ENCODE measurements at places on chromosomes 2 and 18. TPM values are rescaled to one million over a fixed set of nuclear protein-coding genes. Genes with fewer than 3 reads are reported as not detected.

Gene IWS1
- 145 TPM for total RNA-seq

DNA sequence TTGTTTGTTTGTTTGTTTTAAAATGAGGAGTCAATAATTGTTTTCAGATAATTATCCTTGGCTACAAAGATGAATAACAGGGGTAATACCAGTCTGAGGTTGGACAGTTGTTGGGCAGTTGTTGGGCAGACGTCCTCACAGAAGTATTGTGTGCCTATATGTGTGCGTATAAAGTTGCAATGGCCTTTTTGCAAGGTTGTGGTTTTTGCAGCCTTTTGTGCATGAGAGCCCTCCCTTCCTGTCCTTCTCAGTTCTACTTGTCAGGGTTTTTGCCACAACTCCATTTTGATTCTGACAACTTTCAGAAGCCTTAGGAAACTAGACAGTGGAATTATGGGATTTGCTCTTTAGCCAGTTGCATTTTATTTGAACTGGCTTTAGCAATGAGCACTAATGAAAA, 6.0 kb upstream of the STK39 start:
- no peaks in the 10 kb centered on the region for H3K36me3 ChIP-seq
- H3K4me3 ChIP-seq = no peak overlapping the region
- H3K27me3 ChIP-seq = no peaks in the 10 kb centered on the region
- DNase-seq = no peak

- no peak overlapping the region for H3K4me3 ChIP-seq
- no peak overlapping the region for H3K27ac ChIP-seq
- DNase-seq = peak; percentile 17
- H3K4me1 ChIP-seq = peaks cover 13% of the 10 kb centered on the region
Measured at GRCh38 chr18:48818329-48819254, 132.2 kb downstream of the SMAD7 start.

DNA sequence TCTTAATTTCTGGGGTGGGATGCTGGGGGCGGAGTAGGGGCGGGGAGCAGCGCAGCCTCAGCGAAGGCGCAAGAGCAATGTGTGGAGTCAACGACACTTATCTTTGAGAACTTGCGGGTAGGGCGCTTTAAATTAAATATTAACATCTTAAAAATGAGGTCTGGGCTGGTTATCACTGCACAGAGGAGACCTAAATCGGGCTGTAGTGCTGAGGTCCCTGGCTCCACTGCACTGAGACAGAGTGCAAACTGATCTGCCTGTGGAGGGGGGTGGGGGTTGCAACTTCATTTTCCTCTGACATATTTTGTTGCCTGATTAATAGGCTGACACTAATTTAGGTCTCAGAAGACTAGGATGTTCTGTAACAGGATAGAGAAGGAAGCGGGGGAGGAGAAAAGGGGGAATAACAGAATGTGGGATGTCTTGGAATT, 253.0 kb upstream of the FANCL start:
- no peak overlapping the region for H3K27ac ChIP-seq
- H3K4me1 ChIP-seq = no peaks in the 10 kb centered on the region
- no peak for DNase-seq
- no peak overlapping the region for H3K4me3 ChIP-seq
- no peaks in the 10 kb centered on the region for H3K36me3 ChIP-seq

- no peaks in the 10 kb centered on the region for H3K4me1 ChIP-seq
- H3K27ac ChIP-seq = no peak overlapping the region
- no peak for DNase-seq
- no peaks in the 10 kb centered on the region for H3K27me3 ChIP-seq
- H3K4me3 ChIP-seq = no peak overlapping the region
Measured at GRCh38 chr18:6566338-6566911, 151.7 kb upstream of the L3MBTL4 start.

Gene RAB17
- 102 TPM for total RNA-seq

DNA sequence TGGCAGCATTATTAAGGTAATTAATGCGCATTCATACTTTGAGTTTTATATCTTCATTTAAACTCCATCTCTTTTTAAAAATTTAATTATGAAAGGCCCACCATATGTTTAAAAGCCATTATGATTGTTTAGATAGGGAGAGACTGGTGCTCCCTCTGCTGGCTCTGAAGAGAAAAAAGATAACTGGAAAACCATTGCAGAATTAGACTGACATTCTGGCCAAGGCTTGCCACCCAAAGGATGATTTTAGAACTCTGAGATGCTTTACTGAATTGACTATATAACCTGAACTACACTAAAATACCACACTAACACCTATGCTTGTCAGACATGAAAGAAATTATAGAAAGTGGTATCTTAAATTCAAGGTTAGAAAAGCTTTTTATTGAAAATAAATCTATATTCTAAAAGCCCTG, 127.6 kb upstream of the SPOPL start:
- H3K36me3 ChIP-seq = no peaks in the 10 kb centered on the region
- peak; percentile 77 for DNase-seq
- H3K4me3 ChIP-seq = no peak overlapping the region
- H3K4me1 ChIP-seq = no peaks in the 10 kb centered on the region
- H3K27ac ChIP-seq = no peak overlapping the region

Gene AOX1
- 303 TPM for total RNA-seq

Gene XDH
- total RNA-seq = 2.4 TPM

- no peaks in the 10 kb centered on the region for H3K36me3 ChIP-seq
- DNase-seq = no peak
- H3K27me3 ChIP-seq = peaks cover 21% of the 10 kb centered on the region
- peaks cover 12% of the 10 kb centered on the region for H3K4me1 ChIP-seq
- H3K4me3 ChIP-seq = no peak overlapping the region
Measured at GRCh38 chr18:32775628-32776027, 2.8 kb upstream of the KLHL14 start.

Gene PAIP2B
- 9.7 TPM for total RNA-seq

DNA sequence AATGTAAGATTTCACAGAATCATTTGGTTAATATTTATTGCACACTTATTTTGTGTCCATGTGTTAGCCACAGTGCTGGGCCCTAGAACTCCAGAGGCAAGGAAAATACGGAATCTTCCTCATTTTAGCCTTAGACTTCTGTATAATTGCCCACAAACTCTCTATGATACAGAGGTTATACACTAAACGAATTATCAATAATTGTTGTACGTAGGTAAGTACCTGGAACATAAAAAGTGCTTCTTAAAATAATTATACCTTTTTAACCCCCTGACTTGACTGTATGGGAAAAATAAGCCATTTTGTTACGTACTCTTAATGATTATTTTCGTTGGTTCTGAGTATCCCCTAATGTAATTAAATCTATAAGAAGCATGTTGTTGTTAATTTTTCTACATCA, 119.4 kb downstream of the ARHGAP15 start:
- no peak for DNase-seq
- H3K4me3 ChIP-seq = no peak overlapping the region

DNA sequence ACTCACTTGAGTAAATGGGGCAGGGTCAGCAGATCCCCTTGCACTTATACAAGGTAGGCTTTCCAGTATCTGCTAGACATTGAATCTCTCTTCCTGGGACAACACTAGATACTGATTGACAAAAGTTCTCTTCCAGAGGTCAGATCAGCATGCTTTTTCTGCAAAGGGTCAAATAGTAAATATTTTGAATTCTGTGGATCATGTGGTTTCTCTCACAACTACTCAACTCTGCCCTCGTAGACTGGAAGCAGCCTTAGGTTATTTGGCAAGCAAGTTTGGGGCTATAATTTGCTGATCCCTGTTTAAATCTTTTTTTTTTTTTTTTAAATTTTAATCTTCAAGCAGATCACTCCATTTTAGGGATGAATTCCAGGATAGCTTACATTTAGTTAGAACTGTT, 17.4 kb upstream of the NABP1 start:
- DNase-seq = no peak
- H3K36me3 ChIP-seq = no peaks in the 10 kb centered on the region
- no peaks in the 10 kb centered on the region for H3K4me1 ChIP-seq
- no peak overlapping the region for H3K4me3 ChIP-seq
- no peak overlapping the region for H3K27ac ChIP-seq
- H3K27me3 ChIP-seq = no peaks in the 10 kb centered on the region

DNA sequence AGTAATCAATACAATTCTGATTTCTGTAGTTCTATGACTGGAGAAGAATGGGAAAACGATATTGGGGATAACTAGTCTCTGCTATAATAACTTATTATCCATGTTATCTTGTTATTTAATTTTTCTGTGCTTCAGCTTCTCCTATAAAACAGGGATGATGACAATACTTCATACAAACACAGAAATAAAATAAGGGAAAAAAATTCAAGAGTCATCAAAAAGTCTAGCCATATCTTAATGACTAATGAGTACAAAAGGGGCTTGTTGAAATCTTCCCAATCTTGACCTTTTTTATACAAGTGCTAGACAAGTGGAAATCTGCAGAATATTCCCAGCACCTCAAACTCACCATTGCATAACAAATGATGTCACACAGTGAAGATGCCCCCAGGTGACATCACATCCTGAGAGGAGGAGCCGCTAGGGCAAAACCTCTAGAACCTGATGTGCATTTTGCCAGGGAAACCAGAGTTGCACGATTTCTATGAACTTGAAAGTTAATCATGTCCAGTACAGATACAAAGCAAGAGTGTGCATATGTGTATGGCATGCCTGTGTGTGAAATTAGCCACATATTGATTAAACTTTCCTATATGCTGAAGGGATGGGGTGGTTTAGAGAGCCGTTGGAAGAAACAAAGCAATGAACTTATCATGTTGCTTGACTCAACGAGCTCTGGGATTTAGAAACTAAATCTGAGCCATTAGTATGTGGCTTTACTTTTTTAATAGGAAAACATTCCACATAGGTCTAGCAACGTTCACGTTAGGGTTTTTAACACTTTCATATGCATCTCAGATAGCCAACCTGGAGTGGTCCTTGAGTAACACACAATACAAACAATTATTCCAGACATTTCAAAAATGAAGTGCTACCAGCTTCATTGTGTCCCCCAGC, 278.9 kb downstream of the SLC4A3 start:
- H3K4me3 ChIP-seq = no peak overlapping the region
- no peaks in the 10 kb centered on the region for H3K27me3 ChIP-seq
- DNase-seq = no peak
- H3K4me1 ChIP-seq = no peaks in the 10 kb centered on the region
- H3K36me3 ChIP-seq = no peaks in the 10 kb centered on the region

Gene RTP5
- not detected for total RNA-seq

GRCh38 chr2:218773881-218774280, 8.1 kb upstream of the CYP27A1 start:
- H3K27me3 ChIP-seq = no peaks in the 10 kb centered on the region
- no peaks in the 10 kb centered on the region for H3K36me3 ChIP-seq
- no peak overlapping the region for H3K27ac ChIP-seq
- H3K4me3 ChIP-seq = no peak overlapping the region

DNA sequence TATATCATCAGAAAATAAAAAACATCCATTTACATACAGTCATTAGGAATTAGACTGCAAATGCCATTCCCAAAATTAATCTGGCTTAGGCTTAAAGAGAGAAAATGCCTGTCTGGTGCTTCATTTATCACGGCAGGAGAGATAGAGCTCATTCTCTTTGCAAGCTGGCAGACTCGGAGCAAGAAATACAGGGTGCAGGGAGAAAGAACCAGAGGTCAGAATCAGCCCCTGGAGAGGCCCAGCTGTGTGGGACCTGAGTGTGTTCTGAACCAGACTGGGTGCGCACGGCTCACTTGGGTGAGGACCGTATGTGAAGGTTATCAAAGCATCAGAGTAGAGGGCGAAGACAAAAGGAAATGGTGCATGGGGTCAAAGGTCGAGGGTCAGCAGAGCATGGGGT, 227.8 kb downstream of the ACKR3 start:
- no peak for DNase-seq
- no peaks in the 10 kb centered on the region for H3K27me3 ChIP-seq
- H3K4me3 ChIP-seq = no peak overlapping the region

Gene DES
- 5,539 TPM for total RNA-seq

- H3K27me3 ChIP-seq = no peaks in the 10 kb centered on the region
- peak; percentile 31 for DNase-seq
- H3K27ac ChIP-seq = no peak overlapping the region
- peak overlapping the region; percentile 5 for H3K4me3 ChIP-seq
Measured at GRCh38 chr2:6780765-6781274, 84.9 kb downstream of the CMPK2 start.

DNA sequence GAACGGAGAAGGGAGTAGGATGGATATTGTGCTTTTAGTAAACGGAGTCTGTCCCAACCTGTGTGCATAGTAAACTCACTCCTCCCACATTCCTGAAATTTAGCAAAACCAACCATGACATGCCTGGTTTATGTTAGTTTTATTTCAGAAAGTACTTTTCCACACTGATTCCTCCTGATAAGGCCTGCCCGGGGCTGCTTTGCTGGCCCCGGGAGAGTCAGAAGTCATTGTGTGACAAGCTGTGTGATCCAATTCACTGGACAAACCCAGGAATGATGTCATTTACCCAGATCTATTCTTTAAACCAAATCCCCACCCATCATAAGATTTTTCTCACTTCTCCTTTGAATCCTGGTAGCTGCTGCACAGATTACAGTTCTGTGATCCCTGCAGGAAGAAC, 109.0 kb downstream of the SETBP1 start:
- H3K27me3 ChIP-seq = no peaks in the 10 kb centered on the region
- H3K4me3 ChIP-seq = no peak overlapping the region
- H3K36me3 ChIP-seq = no peaks in the 10 kb centered on the region
- H3K27ac ChIP-seq = no peak overlapping the region
- peak; percentile 51 for DNase-seq

- H3K27me3 ChIP-seq = no peaks in the 10 kb centered on the region
- DNase-seq = no peak
- H3K4me1 ChIP-seq = no peaks in the 10 kb centered on the region
- no peak overlapping the region for H3K4me3 ChIP-seq
Measured at GRCh38 chr18:78330766-78331165, 648.9 kb upstream of the SALL3 start.

- H3K27me3 ChIP-seq = no peaks in the 10 kb centered on the region
- H3K36me3 ChIP-seq = no peaks in the 10 kb centered on the region
- peak; percentile 82 for DNase-seq
- H3K4me3 ChIP-seq = no peak overlapping the region
- H3K4me1 ChIP-seq = no peaks in the 10 kb centered on the region
Measured at GRCh38 chr2:119756837-119757236, 2.9 kb upstream of the PTPN4 start.

DNA sequence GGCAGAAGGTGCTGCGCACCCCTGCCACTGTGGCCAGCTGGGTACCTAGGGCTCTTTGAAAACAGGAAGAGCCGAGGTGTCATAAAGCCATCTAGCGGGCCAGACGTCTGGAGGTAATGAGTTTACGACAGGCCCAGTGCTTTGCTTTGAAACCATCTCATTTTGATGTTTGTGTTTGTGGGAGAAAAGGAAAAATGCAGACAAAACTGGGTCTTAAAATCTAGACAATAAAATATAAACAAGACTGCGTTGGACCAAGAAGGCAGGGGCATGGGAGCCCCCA, 3.2 kb downstream of the HOXD9 start:
- no peaks in the 10 kb centered on the region for H3K36me3 ChIP-seq
- no peak overlapping the region for H3K4me3 ChIP-seq
- peaks cover 53% of the 10 kb centered on the region for H3K4me1 ChIP-seq
- H3K27me3 ChIP-seq = peaks cover 93% of the 10 kb centered on the region

- no peak for DNase-seq
- no peak overlapping the region for H3K27ac ChIP-seq
- no peaks in the 10 kb centered on the region for H3K27me3 ChIP-seq
- no peak overlapping the region for H3K4me3 ChIP-seq
- peaks cover 18% of the 10 kb centered on the region for H3K36me3 ChIP-seq
- no peaks in the 10 kb centered on the region for H3K4me1 ChIP-seq
Measured at GRCh38 chr2:15334644-15335326, 226.3 kb downstream of the NBAS start.

All from stomach (tissue), 19 donors.